ENCODE measurements at places on chromosomes 7 and 10. TPM values are rescaled to one million over a fixed set of nuclear protein-coding genes. Genes with fewer than 3 reads are reported as not detected.

DNA sequence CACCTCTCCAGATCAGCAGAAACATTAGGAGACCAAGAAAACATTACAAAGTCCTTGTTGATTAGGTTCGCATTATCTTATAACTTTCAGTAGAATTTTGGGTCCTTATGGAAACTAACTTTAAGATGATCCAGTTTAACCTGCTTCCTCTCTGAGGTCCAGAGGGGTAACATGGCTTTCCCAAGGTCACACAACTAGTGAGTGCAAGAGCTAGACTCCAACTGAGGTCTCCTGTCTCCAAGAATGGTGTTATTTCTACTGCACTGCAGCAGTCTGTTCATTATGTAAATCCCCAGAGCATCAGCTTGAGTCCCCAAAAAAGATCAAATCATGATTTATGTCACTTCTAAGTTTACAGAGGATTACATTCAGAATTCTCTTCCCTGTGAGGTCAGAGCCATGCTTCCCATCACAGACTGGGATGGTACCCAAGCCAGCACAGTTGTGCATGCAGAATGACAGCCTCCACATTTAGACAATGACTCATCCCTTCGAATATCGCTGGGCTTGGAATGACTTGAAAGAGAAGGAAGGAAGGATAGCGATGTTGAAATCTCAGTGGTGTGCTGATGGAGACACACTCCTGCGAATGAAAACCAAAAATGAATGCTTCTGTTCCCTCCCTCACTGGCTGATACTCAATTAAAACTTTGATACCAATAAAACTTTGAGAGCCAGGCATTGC, 163.1 kb upstream of the PLXNA4 start:
- no peak for DNase-seq

DNA sequence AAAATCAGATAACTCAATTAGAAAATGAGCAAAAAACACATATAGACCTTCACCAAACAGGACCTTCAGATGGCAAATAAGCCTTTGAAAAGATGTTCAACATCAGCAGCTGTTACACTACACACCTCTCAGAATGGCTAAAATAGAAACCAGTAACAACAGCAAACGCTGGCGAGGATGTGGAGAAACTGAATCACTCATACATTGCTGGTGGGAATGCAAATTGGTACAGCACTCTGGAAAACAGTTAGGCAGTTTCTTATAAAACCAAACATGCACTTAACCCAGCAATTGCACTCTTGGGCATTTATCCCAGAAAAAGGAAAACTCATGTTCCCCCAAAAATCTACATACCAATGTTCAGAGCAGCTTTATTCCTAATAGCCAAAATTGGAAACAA, 37.7 kb upstream of the SMARCD3 start:
- no peak for DNase-seq

GRCh38 chr10:63206997-63207811, 74.1 kb downstream of the NRBF2 start:
- no peak for DNase-seq

DNA sequence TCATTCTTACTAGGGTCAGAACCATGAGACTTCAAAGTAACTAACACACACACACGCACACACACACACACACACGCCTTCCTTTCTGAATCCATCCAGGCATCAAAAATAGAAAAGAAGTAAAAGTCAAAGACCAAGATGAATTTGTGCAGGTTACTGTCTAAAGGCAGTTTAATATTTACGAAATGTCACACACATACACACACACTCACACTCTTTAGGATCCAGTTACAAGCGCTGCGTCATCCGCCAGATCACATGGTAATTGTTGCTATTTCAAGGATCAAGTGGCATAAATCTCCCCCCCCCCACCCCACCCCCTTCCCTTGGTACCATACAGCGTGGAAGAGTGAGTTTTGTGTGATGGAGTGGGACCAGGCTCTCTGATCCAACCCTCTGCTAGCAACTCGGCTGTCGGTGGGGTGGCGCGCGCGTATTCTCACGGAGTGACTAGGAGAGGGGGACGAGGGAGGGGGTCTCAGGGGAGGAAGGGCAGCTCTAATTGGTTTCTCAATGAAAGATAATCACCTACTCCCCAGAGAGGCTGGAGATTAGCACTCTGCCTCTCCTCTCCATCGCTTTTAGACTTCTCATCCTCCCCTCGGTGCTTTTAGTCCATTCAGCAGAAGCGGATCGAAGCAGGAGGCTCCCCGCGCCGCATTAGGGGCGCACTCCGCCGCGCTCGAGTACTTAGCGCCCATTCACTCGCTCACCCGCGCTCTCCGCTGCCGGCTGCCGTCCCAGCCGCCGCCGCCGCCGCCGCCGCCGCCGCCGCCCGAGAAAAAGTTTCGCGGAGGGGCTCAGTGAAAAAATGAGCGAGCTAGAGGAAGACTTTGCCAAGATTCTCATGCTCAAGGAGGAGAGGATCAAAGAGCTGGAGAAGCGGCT, 83.5 kb upstream of the PRKG1 start:
- peak; percentile 67 for DNase-seq

HOGA1 gene
- 10.2 TPM for total RNA-seq

DNA sequence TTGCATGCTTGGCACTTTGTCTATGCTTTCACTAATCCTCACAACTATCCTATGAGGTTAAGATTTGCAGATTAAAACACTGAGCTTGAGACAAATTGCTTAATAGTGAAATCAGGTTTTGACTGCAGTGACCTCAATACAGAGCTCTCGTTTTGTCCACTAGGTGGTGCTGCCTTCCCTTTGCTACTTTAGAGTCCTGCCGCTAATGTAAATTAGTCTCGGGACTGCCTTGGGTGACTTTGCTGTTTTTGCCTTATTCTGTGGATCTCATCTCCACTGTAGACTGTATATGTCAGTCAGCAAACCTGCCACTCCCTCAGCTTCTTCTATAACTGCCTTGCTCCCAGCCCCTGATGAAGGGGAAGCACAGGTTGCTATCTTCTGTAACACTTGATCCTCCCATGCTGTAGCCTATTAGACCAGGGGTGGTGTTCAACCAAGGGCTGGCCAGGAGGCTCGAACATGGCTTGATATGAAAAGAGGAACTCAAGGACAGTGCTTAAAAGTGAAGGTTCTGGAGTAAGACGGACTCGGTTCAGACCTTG, 26.0 kb downstream of the ASB4 start:
- peak; percentile 48 for DNase-seq

- no peak for DNase-seq
These were observed 56.0 kb downstream of the ANKRD7 start for GRCh38 chr7:118280319-118281012.

MEIG1 gene
- total RNA-seq: not detected

- DNase-seq: no peak
These were observed 122.2 kb downstream of the TSPAN12 start for GRCh38 chr7:120735791-120736190.

DNA sequence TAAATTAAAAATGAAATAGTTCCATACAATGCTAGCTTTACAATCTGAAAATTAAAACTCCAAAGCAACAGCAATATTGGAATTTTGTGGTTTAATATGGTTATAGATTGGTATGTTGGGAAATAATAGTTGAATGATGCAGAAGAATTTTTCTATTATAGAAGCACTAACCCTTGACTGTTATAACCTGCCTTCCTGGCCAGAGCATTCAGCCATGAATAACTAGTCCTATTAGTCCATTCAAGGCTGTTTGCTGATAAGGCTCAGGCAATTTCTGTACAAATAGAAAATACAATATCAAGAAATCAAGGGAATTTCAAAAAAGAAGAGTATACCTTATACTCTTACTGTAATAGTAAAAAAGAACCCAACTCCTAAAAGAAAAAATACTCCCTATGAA, 101.6 kb upstream of the SP4 start:
- DNase-seq: no peak

- no peak for DNase-seq
These were observed 189.2 kb upstream of the COL1A2 start for GRCh38 chr7:94205529-94205928.

- no peak for DNase-seq
These were observed 71.7 kb downstream of the NOD1 start for GRCh38 chr7:30406664-30407425.

DNA sequence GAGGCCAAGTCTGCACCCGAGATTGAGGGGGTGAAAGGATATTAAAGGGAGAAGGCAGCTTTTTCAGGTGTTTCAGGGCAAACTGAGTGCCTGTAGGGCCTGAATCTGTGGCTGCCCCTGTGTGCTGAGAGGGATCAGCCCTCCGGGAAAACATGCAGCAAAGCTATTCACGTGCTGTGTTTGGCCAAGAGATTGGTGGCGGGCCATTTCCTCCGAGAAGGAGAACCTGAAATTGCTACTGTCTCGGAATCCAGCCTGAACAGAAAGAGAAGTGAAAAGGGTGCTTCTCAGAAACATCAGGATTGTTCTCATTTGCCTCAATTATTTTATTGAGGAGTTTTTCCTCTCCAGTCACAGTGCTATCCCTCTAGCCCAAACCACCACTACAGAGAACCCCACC, 16.0 kb downstream of the GIMAP5 start:
- no peak for DNase-seq

GRCh38 chr10:5523796-5524574, 776 bp upstream of the CALML3 start:
- peak; percentile 40 for DNase-seq

GRCh38 chr10:11322698-11323097, 288.8 kb downstream of the USP6NL start:
- no peak for DNase-seq

DNA sequence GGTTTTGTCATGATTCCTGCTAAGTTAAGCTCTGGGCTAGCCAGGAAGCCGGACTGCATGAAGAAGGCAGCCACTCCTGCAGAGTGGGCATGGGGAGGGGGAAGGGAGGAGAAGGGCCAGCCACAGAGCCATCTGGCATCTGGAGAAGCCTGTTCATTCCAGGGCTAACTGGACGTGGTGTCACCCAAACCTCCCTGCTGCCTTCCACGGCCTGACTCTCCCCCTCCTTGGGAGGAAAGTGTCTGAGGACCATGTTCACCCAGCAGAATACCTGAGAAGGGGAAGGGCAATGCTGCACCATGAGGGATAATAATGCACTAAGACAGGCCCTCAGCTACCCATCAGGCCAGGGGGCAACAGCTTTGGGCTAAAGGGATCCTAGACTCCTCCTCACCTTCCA, 15.4 kb downstream of the AQP1 start:
- DNase-seq: no peak

DNA sequence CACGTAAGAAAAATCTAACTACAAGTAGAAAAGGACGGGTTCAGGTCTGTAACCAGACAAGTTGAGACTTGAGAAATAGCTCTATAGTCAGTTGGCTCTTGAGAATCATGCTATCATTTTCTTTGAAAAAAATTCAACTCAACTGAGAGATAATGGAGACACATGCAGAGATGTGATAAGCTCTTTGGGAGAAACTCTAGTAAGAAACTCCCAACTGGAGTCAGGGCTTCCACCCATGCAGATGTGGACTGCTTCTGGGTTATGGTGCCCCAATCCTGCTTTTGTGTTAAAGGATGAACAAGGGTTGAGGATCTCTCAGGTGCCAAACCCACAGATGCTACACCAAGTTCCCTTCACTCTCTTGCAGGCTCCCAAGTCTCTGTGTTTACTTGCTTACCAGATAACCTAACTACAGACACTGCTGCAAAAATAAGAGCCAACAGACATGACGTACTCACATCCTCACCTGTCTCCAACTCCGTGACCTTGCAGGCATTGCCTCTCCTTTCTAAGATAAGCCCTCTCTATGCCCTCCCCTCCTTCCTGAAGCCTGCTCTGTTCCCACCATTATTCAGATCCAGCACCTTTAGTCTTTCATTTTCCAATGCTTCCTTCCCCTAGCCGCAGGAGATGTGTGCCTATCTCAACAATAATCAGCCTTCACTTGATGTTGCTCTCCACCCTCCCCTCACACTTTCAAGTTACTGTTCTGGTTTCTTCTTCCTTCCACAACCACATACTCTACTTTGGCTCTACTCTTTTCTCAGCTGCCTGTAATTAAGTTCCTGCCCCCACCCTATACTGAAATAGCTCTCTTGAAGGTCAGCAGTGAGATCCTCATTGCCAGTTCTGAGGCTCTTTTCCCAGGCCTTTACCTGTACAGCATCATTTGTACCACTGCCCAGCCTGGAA, 130.0 kb downstream of the ICA1 start:
- no peak for DNase-seq

GRCh38 chr7:17183630-17184328, 114.7 kb upstream of the AHR start:
- DNase-seq: no peak

CALHM1 gene
- not detected for total RNA-seq

NODAL gene
- not detected for total RNA-seq

GDF2 gene
- total RNA-seq: not detected

DNA sequence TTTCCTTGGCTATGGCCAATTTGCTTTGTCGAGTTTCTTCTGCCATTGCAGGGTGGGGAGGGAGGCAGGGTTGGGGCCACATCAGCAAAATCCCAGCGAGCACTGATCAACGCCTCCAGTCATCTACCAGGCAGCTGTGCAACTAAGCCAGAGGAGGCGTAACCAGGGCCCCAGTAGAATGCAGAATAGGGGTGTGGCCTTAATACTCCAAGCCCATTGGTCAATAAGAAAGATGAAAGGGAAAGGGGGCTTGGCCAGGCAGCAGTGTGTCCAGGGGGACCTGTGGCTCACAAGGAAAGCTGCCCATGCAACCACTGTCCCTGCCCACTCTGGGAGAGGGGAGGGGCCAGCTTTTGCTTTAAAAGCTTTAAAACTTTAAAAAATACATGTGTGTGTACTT, 21.5 kb upstream of the GGCT start:
- DNase-seq: no peak

ELN gene
- 67.8 TPM for total RNA-seq

- no peak for DNase-seq
These were observed 65.7 kb downstream of the PWWP2B start for GRCh38 chr10:132462463-132463332.

ANK3 gene
- total RNA-seq: 15.7 TPM

DNA sequence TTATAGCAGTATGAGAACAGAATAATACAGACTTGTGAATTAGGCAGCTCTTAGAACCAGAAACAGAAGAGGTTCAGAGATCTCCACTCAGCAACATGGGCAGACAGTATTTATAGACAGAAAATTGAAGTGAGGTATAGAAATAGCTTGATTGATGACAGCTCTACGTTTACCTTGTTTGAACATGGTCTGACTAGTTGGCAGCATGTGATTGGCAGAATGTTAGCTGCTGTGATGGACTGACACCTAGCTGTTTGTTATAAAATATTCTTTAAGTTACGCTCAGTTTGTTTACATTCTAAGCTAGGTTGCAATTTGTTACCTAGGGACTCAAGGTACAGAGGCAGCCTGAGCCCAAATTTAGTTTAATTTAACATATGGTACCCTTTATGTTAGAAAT, 73.7 kb upstream of the TMEM229A start:
- DNase-seq: no peak

- no peak for DNase-seq
These were observed 41.1 kb downstream of the RASGEF1A start for GRCh38 chr10:43225787-43226153.

GRCh38 chr7:23136216-23136615, 30.6 kb downstream of the KLHL7 start:
- no peak for DNase-seq

- no peak for DNase-seq
These were observed 87.8 kb downstream of the CCSER2 start for GRCh38 chr10:84416245-84416555.

SPDYE6 gene
- total RNA-seq: not detected

CLCN1 gene
- 0.06 TPM for total RNA-seq

GRCh38 chr10:110216240-110216639, 8.8 kb downstream of the MXI1 start:
- DNase-seq: no peak

- no peak for DNase-seq
These were observed 19.3 kb downstream of the EIF3A start for GRCh38 chr10:119061352-119061751.

GRCh38 chr7:50584793-50585408, 19.7 kb upstream of the DDC start:
- DNase-seq: peak; percentile 66
